ENCODE measurements at places on chromosomes 3 and 15.

DNA sequence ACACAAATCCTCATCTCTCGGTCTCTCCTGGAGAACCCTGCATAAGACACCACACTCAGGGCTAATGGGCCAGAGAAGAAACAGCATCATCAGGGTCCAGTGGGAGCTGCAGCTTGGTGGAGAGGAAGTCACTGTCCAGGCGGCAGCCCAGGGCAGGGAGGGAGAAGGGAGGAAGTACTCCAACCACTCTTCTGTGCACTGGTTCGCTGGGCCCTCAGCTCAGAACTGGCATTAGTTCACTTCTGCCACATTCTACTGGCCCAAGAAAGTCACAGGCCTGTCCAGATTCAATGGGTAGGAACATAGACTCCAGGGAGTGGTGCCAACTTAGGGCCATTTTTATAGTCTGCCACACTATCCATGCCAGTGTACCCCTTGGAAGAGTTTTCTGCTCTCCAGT lies 169.0 kb downstream of the ABHD5 start:
- no peak for DNase-seq

DNA sequence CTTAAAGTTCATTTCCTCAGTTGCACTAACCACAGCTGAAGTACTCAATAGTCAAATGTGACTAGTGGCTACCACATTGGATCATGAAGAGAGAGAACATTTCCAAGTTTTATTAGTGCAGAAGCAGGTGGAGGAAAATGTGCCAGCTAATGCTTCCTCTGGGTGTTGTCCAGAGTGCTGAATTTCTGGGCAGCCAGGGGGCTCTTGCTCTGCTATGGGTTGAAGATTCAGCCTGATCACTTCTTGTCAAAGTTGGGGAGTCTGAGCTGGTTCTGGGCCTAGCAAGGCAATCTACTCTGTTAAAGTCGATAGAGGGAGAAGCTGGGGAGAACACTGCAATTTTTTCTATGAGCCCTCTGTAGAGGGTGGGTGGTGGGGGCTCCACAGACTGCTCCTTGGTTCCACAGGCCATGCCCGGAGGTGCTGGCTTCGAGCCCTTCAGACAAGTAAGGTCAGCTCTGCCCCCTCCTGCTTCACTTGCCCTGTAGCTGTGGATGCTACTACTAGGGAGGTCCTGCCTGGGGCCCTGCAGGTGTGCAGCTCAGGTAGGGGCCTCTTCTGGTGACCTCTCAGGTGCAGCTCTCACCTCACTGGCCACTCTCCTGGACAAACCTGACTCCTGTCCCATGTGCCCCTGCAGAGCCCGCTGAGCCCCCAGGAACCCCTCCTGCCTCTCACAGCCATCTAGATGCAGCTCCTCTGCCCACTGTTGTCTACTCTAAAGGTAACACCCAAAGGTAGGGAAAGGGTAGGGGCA lies 8.2 kb downstream of the ALG3 start:
- no peak for DNase-seq

DNA sequence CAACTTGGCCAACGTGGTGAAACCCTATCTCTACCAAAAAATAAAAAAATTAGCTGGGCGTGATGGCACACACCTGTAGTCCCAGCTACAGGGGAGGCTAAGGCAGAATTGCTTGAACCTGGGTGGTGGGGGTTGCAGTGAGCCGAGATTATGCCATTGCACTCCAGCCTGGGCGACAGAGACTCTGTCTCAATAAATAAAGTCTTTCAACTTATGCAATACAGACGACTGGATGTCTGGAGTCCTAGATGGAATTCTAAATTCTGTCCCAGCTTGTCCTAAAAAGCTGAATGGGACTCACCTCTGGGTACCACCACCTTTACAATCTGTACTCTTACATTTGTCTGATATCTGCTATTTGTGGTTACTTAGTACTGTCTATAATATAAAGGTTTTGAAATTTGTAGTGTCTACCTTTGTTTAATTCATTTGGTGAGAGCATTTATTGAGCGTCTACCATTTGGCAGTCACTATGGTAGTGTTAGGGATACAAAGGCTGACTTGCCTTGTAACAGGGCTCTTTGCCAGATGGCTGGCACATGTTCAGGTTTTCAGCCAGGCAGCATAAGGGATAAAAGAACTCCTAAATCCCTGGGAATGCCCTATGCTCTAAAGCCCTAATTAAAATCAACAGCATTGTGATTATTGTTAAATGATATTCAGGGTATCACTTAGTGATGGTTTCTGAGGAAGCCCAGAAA lies 7.2 kb upstream of the ZNF609 start:
- DNase-seq, result no peak

DNA sequence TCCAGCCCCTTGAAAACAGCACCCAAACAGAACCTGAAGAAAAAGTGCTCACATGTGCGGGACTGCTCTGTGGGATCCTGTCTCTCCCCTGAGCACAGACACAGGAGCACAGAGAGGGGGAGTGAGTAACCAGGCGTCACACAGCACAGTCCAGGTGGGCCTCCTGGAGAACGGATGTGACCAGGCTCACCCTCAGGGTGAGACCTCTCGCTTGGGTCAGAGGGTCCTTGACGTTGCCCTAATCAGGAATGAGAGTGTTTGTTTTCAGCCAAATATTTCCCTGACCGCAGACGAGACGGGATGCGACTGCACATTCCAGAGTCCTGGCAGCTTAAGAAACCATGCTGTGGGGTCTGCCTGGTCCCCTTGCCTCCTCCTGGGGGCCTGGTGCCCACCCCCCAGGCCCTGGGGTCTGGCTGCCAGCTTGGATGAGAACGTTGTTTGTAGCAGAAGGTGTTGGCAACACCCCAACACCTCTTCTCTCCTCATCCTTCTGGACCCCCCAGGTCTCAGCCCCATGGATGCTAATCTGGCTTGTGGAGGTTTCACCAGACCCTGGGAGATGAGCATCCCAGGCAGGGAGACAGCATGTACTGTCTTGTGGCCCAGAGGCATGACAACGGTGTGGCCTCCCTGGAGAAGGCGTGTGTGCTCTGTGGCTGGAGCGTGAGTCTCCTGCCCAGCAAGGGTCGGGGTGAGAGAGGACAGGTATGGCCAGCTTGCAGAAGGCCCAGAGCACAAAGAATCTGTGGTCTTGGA lies 42.1 kb upstream of the SLC6A6 start:
- no peak for DNase-seq

Data from activated CD8-positive, alpha-beta memory T cell treated with anti-CD3 and anti-CD28 coated beads for 24 hours (primary cell).